Mesothelial cell of epicardium (in vitro differentiated cells): ENCODE measurements at places on chromosomes 5 and 9.

DNA sequence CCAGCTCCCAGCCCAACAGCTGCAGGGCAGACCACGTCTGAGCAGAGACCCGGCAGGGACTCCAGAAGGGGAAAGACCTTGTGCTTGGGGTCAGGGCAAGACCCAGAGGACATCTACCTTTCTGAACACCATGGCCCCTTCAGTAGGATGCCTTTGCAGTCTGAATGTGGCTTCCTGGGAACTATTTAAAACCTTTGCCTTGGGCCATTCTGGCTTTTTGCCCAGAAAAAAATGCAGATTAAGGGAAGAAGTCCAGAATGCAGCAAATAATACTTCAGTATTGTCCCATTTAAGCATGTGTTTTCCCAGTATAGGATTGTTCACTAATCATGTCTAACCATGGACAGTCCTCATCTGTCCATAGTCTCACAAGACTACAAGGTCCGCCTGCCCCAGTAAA is 67.5 kb upstream of the ERCC6L2 start:
- DNase-seq: no peak

DNA sequence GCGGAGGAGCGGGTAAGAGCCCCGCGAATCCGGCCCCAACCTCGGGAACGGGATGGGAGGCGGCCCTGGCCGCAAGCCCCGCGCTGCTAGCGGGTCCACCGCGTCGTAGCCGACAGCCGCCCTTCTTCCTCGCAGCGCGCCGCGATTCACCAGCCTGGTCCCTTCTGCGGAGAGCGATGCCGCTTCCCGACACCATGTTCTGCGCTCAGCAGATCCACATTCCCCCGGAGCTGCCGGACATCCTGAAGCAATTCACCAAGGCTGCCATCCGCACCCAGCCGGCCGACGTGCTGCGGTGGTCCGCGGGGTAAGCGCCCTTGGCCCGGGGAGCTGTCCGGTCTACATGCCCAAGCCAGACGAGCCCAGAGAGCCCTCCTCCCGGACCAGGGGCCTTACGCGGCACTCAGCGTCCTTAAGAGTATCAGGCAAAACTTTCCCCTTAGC is 335 bp downstream of the ROPN1L start:
- no peak for DNase-seq

- DNase-seq: no peak
These were observed 190.1 kb downstream of the PARP8 start for GRCh38 chr5:50856401-50857119.

DNA sequence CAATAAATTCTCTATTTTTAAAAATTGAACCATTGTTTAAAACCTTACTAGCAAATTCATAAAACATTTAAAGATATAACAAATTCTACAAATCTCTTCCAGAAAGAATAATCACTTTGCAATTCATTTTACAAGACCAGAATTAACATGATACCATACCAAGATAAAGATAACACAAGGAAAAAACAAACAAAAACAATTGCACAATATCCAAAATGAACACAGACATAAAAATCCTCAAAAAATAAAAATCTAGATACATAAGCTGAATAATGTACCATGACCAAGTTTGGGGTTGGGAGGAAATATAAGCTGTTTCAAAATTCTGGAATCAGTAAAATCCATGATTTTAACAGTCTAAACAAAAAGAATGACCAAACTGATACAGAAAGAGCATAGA is 11.1 kb downstream of the CCNG1 start:
- no peak for DNase-seq

DNA sequence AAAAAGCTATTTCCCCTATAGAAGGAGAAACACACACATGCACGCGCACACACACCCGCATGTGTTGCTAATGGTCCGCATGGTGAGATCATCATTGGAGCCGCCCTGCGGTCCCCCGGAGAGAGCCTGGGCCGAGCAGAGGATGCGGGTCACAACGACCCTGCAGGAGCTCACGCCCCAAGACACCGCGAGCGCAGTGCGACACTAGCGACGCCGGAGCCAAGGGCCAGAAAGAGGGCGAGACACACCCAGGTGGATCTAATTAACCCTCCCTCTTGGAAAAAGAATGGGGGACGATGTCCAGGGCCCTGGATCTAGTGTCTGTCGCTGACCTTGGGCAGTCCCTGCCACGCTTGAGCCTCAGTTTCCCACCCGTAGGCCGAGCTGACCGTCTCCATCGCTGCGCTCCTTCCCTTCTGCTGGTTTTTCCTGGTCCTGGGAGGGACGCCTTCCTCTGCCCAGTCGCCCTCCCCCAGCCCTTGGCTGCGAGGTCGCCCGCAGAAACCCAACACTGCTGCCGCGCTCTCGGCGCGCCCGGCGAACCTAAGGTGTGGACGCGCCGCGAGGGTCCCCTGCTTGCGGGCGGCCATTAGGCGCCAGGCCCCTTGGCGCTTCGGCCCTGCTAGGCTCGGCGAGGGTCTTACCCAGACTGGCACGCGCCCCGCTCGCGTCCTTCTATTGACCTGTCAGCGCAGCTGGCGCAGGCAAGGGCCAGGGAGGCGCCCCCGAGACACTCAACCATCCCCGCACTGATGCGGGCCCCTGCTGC is 47.5 kb upstream of the RNF20 start:
- peak; percentile 51 for DNase-seq

DNA sequence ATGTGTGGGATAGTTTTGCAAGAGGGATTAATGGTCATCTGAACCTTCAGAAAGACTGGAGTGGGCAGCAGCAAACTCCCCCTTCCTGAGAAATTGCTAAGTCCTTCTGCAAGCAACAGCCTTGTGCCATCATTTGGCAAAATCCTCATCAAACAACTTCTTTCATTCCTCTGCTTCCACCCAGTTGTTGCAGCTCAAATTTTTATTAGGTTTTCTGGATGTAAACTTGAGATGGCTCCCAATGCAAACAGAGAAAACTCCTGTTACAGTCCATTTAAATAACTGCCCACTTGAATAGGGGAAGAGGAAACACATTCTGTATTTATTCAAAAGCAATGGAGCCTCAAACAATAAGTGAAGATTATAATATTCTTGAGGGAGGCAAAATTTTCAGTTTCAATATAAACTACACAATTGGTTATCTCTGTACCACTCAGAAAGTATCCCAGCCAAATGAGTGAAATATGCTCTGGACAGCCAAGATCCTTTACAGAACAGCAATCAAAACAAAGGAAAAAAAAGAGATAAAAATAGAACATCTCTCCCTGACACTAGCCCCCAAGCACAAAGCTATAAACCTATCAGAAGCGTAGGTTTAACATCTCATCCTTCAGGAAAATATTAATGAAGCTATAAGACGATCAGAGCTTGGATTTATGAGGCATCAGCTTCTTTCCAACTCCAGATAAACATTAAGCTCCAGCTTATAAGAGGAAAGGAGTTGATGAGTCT is 17.3 kb upstream of the DAP start:
- DNase-seq: no peak

DNA sequence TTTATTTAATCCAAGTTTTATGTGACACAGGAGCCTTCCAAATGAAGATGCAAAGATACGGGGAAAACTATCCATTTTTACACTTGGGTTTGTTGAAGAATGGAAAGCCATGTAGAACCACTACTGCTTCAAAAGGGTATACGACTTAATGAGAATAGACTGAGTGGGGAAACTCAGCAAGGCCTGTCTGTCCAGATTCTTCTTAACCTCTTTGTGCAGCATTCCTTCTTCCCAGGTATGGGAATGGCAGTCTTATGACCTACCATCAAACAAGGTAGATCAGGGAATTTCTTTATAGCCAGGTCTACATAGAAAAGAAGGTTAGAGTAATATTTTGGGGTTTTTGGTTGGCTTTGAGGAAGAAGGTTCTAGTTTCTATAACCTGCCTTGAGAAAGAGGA is 23.4 kb downstream of the APTX start:
- DNase-seq: no peak

GRCh38 chr5:87266914-87267573 is 639 bp upstream of the RASA1 start:
- no peak for DNase-seq

GRCh38 chr5:3393920-3394597 is 201.6 kb upstream of the IRX1 start:
- DNase-seq: no peak

GRCh38 chr5:112718344-112718743 is 19.3 kb upstream of the APC start:
- DNase-seq: no peak

- no peak for DNase-seq
These were observed 96.3 kb upstream of the DAP start for GRCh38 chr5:10857338-10857733.

DNA sequence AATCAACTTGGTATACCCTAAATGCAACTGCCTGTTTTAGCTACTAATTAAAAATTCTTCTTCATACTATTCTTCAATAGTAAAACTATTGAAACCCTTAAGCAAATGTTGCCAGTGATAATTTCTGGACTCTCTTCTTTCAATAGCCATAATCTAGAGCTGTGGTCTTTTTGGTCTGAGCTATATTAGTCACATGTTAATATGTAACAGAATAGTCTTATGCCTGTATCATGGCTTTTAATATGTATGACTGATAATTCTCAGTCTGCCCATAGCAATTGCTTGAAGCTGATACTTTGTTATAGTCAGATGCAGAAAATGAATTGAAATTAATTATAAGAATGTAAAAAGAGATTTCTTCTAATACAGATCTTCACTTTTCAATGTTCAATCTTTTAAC is 1871.9 kb upstream of the CDH6 start:
- DNase-seq: no peak

GRCh38 chr5:473551-474192 is 30.7 kb downstream of the EXOC3 start:
- peak; percentile 24 for DNase-seq

DNA sequence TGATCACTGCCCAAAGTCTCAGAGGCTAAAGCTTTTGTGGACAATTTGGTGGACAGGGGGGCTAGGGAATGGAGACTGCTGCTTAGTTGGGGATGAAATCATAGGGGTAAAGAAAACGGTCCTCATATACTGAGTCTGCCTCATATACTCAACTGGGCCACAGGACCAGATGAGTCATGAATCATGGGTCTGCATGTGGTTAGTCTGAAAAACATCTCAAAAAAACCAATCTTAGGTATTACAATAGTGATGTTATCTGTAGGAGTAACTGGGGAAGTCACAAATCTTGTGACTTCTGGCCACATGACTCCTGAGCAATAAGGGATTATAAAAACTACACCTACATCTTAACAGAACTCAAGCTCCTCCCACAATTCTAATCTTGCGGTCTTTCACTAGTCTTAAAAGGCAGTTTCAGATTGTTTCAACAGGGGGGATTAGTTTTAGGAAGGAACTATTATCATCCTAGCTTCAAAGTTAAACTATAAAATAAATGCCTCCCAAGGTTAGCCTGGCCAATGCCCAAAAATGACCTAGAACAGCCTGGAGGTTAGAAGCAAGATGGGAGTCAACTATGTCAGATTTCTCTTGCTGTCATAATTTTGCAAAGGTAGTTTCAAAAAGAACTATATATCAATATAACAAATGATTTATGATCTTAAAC is 17.5 kb downstream of the TMEM161B start:
- DNase-seq: no peak

DNA sequence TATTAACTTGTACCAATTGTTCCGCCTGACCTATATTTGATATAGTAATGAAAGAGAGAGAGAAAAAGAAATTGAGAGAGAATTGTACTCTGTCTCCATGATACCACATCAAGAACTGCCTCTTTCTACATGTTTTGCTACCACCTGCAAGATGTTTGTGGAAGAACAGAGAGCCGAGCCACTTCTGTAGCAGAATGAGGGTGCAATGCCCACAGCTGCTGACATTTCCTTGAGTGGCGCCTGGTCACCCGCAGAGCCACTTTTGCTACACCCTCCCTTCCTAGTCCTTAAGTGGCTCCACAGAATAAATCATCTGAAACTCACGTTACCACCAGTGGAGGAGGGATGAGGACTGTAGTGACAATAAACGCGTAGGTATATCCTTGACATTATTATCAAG is 17.1 kb upstream of the FAM81B start:
- DNase-seq: no peak

DNA sequence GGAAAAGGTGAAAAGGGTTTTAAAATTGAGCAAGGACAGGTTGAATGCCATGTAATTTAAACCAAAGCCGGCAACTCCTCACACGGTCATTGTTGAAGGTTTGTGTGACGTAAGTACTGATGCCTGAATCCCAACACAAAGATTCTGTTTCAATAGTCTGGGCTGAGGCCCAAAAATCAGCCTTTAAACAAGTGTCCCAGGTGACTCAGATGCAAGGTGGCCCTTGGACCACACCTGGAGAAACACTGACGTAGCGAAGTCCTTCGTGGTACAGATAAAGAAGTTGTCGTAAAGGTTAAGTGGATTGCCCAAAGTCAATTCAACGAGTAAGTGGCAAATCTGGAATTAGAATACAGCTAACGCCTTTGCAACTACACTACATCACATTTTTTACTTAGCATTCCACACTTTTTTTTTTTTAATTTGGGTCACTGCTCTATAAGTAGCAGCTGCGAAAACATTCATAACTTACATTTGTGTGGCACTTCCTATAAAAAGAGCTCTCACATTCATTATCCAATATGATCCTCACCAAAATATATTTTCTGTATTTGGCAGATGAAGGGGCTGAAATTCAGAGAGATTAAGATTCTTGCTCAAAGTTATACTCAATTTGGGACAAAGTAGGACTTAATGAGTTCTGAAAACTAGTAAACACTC is 111.3 kb downstream of the LPAR1 start:
- no peak for DNase-seq

DNA sequence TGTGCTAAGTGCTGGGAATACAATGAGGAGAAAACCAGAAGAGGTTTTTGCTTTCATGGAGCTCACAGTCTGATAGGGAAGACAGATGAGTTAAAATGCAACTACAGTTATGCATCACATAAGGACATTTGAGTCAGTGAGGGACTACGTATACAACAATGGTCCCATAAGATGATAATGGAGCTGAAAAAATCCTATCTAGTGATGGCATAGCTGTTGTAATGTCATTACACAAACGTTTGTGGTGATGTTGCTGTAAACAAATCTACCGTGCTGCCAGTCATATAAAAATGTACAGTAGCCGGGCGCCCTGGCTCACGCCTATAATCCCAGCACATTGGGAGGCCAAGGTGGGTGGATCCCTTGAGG is 110.1 kb upstream of the RAD23B start:
- no peak for DNase-seq

GRCh38 chr5:31965227-31965626 is 208.9 kb downstream of the GOLPH3 start:
- no peak for DNase-seq

- DNase-seq: no peak
These were observed 17.4 kb upstream of the COL5A1 start for GRCh38 chr9:134624137-134624591.

DNA sequence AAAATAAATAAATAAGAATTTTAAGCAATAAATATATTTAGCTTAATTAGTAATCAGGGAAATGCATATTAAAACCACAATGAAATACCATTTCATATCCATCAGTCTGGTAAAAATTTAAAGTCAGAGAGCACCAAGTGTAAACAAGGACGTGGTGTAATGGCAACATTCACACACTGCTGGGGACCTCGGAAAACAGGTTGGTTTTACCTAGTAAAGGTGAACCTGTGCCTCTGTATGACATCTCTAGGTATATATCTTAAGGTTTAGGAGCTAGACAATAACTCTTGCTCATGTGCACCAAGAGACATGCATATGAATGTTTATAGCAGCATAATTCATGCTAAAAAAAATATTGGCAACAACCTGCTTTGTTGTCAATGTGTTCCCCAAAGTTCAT is 29.7 kb downstream of the FNBP1 start:
- no peak for DNase-seq
